ENCODE measurements at places on chromosomes 7 and 10.

DNA sequence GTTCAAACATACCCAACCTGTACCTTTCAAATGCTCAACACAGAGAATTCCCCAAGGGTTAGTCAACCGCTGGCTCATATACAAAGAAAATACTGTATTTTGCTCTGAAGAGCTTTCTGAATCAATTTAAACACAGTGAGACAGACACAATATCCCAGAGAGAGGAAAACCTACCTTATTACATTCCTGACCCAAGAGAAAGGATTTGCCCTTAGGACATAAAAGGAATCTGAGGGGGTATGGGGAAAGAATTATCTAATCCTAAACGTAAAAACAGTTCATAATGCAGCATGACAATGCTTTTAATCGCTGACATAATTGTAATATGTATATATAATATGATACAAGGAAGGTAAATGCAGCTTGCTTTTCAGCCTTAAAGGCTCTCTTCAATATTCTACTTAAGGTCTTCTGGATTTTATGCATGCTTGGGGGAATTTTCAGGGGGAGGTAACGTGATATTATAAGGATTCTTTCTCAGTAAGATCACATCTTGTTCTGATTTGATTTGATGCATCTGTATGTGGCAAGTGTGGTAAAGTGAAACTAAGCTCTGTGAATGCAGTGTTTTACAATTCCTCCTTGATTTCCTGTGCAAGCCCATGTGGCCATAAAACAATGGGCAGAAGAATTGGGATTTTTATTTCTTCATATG is 240.5 kb downstream of the GLI3 start:
- no peak for DNase-seq

- DNase-seq: no peak
These were observed 13.6 kb downstream of the PON2 start for GRCh38 chr7:95421000-95421846.

- DNase-seq: no peak
These were observed 127.8 kb upstream of the RSU1 start for GRCh38 chr10:16944986-16945385.

DNA sequence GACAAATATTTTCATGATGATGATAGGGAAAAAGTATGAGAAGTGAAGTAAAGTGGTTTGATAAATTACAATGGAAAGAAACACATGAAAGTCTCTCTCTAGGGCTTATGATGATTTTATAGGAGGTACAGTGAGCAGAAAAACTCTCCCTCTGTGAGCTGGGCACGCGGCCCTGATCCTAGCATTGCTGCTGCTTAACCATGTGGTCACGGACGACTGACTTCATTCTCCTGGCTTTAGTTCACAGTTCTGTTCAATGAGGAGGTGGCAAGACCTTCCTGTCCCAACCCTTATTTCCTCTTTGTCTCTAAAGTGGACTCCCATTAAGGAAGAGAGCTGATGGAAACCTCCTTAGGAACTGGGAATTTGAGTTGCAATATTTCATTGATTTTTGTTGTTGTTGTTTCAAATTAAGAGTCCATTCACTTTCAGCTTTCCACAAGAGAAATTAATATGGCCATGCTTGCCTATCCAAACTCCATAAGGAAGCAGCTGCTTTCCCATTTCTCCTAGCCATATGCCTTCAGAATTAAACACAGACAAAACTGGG is 8.2 kb upstream of the PON3 start:
- no peak for DNase-seq

DNA sequence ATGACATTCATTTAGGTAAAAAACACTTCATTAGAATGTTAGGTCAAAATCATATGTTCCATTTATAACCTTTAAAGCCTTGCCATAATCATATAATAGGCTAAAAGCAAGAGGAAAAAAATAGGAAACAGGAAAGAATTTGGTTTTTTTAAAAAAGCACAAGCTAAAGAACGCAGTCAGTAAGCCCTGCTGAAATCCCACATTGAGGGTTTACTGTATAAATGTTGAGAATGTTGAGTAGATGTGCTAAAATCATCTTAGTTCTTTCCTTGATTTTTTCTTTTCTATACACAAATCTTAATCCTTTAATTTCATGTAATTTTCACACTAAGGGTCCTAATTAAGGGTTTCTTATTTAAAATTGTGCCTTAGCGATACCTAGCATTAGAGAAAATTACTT is 133.0 kb downstream of the TSPAN12 start:
- DNase-seq: no peak

DNA sequence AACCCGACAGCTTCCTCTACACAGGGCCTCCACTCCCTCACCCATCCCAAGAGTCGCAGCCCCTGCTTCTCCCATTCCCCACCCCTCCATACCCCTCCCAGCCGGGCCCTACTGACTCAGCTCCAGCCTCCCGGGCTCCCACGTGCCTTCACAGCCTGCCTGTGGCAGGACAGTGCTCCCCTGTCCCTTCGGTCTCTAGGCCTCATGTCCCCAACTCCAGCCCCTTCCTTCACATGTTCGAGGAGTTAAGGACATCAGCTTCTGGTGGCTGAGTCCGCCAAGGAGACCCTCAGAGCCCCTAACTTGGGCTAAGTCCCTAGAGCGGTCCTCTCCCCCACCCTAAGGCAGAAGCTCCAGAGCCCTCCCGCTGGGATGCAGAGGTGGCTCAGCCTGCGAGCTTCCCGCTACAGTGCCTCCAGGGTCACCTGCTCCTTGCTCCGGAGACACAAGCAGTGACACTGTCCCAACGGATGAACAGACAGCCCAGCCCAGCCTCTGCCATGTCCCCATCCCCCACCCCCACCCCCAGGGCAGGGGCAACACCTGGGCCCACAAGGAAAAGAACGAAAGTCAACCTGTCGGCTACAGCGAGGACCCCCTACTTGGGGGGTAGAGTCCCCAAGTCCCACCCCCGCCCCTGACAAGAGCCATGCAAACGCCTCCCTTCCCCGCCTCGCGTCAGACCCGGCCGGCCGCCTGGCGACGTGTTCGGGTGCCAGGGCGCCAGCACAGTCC is 716 bp downstream of the SMARCD3 start:
- no peak for DNase-seq

GRCh38 chr7:49322476-49322875 is 398.1 kb downstream of the CDC14C start:
- no peak for DNase-seq

DNA sequence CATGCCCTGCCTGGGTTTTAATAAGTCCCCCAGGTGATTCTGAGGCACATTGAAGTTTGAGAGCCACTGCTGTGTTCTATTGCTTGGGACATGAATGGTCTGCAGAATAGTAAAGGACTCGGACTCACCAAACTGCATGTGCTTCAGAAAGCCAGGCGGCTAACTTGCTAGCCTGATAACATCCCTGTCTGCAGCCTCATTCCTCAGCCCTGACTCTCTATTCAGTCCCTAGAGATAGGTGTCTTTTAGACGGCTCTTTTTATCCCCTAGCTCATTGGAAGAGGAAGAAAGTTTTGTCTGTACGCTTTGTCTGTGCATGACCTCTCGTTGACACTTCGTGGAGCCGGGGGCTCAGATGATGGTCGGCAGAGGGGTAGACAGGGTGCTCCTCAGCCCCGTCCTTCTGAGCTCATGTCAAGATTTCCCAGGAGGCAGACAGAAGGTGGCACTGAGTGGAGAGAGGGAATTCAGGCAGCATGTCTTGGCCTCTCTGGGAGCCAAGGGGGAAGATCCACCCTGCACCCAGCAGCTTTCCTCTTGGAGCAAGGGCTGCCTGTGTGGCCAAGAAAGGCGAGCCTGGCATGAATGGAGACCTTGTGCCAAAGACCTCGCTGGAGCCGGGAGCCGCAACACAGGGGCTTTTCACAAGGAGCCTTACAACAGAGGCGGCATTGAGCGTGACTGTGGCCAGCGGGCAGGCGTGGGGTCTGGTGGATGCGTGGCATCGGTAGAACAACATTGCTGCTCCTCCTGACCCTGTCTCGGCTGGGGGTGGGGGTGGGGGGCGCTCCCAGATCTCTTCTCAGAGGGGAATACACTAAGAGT is 51.1 kb upstream of the PODXL start:
- no peak for DNase-seq

DNA sequence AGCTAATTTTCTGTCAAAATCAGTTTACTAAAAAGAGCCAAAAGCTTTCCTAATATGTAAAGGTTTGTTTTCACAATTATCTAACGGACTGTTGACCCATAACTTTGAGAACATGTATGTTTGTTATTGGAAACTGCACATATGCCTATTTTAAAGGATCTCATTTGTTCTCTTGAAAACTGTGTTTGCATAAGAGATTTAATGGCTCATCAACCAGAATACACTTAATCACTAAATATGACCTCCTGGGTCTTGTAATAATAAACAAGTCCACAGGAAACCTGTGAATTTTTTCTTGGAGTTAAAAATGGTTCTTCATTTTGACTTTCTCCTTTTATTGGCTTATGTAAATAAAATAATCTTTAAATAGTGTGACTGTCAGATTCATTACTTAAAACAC is 48.3 kb upstream of the STEAP1B start:
- no peak for DNase-seq

DNA sequence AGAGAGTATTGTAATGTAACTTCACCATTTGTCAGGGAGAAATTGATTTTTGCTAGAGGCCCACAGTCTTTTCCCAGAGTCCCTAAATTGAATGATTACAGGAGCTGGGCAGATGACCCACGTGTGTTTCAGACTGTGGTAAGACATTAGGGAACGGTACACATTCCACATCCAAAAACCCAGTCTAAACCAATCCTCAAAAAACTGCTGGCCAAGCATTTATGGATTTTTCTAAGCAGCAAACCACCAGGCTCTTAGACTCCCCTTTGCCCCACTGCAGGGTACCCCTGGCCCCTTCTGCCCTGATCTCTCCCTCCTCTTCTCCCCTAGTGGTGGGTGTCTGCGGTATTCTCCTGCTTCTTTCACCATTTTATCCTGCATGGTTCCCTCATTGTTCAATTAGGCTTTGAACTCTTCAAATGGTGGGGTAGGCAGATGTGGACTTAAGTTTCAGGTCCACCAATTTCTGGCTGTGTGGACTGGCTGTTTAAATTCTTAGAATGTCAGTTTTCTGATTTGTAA is 135.5 kb upstream of the SORCS3 start:
- DNase-seq: no peak

DNA sequence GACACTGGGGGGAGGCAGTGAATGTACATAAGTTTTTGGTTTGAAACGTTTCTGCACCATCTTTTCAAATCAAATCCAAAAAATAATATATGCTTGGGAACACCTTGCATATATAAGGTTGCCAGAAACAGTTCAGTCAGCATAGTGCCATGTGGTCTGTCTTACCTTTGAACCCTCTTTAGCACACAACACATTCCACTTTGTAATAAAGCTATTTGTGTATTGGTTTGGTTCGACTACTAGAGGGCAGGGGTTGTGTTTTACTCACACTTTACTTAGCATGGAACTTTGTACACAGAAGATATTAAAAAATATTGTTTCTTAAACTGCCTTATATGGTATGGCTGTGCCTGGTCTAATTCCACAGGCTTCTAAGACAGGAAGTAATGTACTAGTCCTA is 43.2 kb downstream of the ALDH18A1 start:
- no peak for DNase-seq

DNA sequence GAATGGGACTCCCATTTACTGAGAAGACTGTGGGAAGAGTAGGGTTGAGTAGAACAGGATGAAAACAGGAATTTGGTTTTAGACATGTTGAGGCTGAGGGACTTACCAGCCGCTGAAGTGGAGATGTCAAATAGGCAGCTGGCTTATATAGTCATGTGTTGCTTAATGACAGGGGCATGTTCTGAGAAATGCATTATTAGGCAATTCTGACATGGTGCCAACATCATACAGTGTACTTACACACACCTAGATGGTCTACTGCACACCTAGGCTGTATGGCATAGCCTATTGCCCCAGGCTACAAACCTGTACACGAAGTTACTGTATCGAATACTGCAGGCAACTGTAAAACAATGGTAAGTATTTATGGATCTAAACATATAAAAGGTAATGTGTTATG is 17.5 kb downstream of the ARL3 start:
- no peak for DNase-seq

DNA sequence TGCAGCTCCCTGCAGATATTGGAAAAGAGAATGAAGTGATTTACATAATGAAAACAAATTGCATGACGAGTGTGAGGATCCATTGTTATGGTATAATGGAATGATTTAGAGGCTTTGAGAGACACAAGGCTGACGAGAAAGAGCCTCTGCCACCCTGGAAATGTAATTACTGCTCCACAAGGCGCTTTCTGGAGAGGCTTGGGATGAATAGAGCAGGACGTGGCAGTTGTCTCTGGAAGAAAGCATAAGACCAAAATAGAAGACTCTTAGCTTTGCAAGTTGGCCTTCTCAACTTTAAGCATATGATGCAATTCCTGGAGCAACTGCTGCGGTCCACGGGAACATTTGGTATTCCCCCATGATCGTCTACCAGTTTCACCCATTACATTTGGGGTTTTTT is 181.9 kb upstream of the TCF7L2 start:
- no peak for DNase-seq

- DNase-seq: no peak
These were observed 25.7 kb downstream of the UNC5B start for GRCh38 chr10:71237843-71238623.

DNA sequence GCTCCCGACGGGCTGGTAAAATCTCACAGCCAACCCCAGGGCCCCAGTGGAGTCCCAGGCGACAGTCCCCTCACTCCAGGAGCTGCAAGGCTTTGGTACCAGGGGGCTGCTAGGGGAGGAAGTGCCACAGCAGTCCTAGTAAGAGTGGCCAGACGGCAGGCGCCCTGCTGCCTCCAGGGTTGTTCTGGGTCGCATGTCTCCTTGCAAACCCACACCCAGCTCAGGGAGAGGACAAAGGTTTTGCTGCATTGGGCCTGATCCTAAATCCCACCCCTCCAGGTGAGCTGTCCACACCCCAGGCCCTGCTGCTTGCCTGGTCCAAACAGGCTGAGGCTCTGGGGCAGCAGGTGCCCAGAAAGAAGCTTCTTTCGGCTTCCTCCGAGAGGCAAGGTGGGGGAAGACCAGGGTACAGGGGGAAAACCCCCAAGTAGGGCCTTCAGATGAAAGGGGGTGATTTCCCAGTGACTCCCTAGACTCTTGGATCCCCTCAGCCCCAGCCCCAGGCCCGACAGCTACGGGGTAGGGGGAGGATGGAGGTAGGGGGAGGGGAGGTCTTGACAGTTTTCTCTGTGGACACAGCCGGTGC is 4.2 kb upstream of the KCP start:
- no peak for DNase-seq

- peak; percentile 6 for DNase-seq
These were observed 555 bp downstream of the PHF14 start for GRCh38 chr7:10973942-10974911.

DNA sequence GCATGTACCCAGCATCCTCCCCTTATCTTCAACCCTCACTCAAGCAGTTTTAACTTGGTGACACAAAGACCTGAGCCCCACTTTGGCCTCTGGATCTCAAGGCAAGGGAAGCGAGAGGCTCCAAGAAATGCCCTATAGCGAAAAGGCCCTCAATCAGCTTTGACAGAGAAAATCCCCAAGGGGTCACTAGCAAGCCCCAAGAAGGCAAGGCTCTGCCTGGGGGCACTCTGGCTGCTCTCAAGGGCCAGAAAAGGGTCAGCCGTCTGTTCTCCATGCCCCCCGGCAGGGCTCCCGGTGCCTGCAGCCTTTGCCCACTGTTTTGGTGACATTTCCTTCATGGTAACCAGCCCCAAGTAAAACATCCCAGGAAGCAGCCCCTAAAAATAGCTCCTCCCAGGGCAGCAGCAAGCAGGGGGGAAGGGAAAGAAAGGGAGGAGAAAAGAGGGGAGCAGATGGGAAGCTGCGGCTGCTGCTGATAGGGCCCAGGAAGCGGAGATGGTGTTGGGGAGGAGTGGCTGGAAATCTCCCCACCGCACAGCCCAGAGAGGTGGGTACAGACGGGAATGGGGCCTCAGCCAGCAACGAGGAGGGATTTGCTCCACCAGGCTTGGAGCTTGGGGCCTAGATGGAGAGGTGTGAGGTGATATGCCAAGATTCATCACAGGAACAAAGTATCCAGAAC is 7.1 kb downstream of the CAMK2G start:
- no peak for DNase-seq
